ENCODE measurements at places on chromosomes 2 and 18.
A peak's percentile ranks its signal among the peaks of the same experiment; 100 is the strongest.

DNA sequence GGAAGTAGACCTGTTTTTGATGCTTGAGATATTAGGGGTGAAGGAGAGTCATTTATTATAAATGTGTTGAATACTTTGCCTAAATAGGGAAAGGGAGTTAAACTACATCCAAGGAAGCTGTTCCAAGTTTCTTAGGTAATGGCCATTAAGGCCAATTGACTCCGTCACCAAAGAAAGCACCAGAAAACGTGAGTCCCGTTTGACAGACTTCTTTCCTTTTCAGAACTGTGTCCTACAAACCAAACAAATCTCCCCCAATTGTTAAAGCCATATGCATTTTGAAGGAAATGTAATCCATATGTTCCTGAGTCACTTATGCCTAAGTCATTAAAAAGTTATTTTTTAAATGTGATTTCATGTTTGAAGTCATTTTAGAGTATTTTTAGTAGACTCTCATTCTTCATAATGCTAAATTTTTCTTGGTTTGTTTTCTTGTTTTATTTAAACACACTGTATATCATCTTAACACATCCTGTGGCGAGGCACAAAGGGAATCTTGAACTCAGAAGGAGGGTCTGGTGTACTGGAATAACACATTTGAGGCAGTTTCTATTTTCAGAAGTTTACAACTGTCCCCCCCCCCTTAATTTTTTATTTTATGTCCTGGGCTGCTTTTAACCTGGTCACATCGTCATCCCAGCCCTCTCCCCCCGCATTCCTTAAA is 133.7 kb downstream of the RHBDD1 start:
- DNase-seq = no peak

- no peak for DNase-seq
Observed at GRCh38 chr2:181851726-181852125, 39.8 kb upstream of the ITPRID2 start.

DNA sequence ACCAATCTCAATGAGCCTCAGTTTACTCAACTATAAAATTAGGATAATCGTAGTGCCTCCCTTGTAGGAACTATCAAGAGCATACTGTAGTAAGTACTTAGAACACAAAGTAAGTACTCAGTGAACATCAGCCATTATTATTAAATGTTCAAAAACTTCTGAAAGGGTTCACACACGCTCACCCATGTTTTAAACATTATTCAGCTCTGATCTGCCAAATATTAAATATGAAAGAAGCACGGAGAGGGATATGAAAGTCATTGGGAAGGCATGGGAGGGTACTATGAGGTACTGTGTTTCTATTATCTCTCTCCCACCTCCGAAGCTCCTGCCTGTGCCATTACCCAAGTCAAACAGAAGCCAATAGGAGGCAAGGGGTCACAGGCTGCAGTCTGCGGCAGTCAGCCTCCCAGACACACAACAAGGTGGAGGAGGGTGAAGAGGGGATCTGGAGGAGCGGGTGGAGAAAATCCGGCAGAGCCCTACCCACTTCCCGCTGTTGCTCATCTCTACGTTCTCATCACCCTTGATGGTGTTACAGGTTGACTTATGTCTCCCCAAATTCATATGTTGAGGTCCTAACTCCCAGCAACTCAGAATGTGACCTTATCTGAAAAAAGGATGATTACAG is 2.0 kb upstream of the TBC1D8 start:
- no peak for DNase-seq

DNA sequence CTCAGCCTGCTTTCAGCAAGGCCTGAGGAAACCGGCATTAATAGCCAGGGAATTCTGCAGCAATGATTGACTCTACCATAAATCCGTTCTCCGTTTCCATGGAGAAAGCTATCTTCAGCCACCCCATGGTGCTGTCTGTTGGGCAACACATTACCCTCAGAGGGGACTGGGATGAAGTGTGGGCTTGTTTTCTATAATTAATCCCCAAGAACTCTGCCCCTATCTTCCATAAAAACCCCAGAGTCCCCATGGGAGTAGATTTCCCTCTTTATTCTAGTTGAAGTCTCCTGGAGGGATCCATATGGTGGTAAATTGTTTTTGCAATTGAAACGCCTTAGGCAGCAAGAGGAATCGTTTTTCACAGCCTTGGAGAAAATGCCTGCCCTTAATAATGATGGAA is 9.2 kb downstream of the G6PC2 start:
- no peak for DNase-seq

DNA sequence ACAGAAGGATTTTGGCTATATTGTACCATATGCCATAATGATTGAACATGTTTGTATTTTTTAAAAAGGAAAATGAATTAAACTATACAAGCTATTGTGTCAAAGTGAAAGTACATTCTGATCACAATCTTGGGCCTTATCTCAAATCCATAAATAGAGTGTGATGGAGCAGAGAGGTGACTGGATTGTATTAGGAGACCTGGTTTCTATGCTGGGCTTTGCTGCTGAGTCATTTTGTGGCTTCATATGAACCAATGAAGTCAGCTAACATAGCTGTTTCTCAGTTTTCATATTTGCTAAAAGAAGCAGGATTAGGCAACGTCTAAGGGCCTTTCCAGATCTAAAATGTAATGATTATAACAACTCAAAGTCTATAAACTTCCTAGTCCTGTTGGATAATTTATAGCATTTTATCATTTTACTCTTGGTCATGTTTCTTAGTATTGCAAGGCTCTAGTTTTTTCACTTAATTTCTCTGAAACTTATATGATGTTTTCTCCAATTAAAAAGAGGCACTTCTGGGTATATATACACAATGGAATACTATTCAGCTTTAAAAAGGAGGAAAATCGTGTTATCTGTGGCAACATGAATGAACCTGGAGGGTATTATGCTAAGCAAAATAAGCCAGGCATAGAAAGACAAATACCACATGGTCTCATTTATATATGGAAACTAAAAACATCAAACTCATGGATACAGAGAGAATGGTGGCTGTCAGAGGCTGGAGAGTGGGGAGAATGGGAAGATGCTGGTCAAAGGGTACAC is 112.3 kb downstream of the MEP1B start:
- DNase-seq = no peak

DNA sequence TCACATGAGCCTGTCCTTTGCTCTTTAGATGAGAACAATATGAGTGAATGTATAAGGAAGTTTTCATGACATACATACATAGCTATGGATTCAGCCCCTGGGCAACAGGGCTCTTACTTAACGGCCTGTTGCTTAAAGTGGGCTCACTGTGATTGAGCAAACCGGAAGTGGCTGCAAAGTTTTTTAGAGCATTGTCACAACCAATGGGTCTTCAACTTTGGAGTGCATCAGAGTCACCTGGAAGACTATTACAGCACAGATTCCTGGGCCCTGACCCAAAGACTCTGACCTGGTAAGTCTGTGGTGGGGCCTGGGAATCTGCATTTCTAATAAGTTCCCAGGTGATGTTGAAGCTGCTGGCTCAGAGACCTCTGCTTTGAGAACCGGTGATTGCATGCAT is 106.3 kb upstream of the SEC11C start:
- no peak for DNase-seq

GRCh38 chr2:191676790-191677645 is 918 bp upstream of the NABP1 start:
- DNase-seq = peak; percentile 37

GRCh38 chr2:232449964-232450363 is 6.0 kb upstream of the ALPI start:
- no peak for DNase-seq

- DNase-seq = no peak
Observed at GRCh38 chr18:35441857-35442595, 55.7 kb downstream of the INO80C start.

- DNase-seq = no peak
Observed at GRCh38 chr2:21392649-21393048, 268.9 kb downstream of the TDRD15 start.

- no peak for DNase-seq
Observed at GRCh38 chr18:63083020-63083531, 236.5 kb downstream of the BCL2 start.

- no peak for DNase-seq
Observed at GRCh38 chr2:195595825-195596224, 61.2 kb upstream of the SLC39A10 start.

DNA sequence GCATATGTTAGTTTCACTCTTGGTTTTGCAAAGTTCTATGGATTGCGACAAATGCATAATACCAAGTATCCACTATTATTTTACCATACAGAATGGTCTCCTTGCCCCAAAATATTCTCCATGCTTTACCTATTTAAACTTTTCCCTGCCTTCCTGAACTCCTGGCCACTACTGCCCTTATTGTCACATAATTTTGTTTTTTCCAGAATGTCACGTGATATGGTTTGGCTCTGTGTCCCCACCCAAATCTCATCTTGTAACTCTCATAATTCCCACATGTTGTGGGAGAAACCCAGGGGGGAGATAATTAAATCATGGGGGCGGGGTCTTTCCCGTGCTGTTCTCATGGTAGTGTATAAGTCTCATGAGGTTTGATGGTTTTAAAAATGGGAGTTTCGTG is 760.0 kb downstream of the METTL4 start:
- DNase-seq = no peak

DNA sequence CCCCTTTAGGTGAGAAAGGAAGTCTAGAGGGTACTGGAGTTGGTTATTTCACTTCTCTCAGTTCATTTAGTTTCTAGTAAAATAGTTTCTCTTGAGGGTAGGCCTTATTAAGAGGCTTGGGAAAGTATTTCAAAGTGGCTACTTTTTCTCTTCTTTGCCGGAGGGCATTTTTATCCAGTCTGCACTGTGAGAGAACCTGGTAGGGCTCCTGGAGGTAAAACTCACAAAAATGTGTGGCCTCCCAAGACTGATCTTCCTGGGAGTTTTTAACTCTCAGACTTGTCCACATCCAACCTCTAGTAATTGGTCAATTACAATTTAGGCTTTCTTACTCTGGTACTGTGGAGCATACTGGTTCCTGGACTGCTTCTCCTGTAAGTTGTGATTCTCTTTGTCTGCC is 28.0 kb downstream of the EHBP1 start:
- DNase-seq = no peak

All from stimulated activated CD4-positive, alpha-beta T cell treated with anti-CD3 and anti-CD28 coated beads, TNF-alpha, amount 100 ng/mL, for 48 hours (primary cell).